GM19239 (cell line): ENCODE measurements at places on chromosomes 2 and 18.

GRCh38 chr2:125572660-125573059 lies 1083.3 kb upstream of the GYPC start:
- no peak for DNase-seq

GRCh38 chr2:172919732-172920131 lies 155.9 kb upstream of the MAP3K20 start:
- peak; percentile 7 for DNase-seq

- DNase-seq = no peak
Observed at GRCh38 chr2:59630789-59631188, 922.7 kb downstream of the BCL11A start.

GRCh38 chr2:169106563-169107545 lies 37.5 kb downstream of the DHRS9 start:
- DNase-seq = no peak

- no peak for DNase-seq
Observed at GRCh38 chr18:750456-750855, 38.0 kb upstream of the ENOSF1 start.

DNA sequence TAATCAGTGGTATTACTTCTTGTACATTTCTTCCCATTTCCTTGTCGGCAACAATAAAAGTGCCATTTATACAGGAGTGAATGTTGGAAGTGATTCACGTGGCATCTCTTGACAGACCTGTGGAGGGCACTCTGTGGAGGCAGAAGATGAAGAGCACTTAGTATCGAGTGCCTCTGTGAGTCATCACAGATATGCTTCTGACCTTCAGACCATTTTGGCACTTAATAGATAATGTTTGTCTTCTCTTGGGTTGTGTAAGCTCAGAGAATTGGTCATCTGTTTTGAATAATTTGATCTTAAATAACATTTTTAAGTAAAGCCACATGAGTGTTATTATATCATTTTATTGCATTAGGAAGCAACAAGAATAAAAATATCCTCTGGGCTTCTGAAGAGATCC lies 305.5 kb downstream of the PTPRM start:
- DNase-seq = no peak

GRCh38 chr2:30145826-30146336 lies 926 bp upstream of the YPEL5 start:
- no peak for DNase-seq

- no peak for DNase-seq
Observed at GRCh38 chr2:172372436-172372835, 55.0 kb upstream of the ITGA6 start.

GRCh38 chr18:24370120-24370519 lies 27.5 kb downstream of the OSBPL1A start:
- DNase-seq = no peak

DNA sequence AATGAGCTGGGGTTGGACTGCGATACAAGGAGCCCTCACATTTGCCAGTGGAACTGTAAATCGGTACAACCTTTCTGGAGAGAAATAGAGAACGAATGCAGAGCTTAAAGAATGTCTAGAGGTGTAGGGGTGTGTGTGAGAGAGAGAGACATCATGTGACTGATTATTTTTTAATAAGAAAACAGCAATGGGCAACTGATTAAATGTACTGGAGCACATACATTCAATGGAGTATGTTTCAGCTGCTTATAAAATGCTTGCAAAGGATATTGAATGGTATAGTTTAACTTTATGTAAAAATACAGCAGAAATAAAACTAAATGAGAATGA lies 391 bp upstream of the TMEM17 start:
- no peak for DNase-seq

DNA sequence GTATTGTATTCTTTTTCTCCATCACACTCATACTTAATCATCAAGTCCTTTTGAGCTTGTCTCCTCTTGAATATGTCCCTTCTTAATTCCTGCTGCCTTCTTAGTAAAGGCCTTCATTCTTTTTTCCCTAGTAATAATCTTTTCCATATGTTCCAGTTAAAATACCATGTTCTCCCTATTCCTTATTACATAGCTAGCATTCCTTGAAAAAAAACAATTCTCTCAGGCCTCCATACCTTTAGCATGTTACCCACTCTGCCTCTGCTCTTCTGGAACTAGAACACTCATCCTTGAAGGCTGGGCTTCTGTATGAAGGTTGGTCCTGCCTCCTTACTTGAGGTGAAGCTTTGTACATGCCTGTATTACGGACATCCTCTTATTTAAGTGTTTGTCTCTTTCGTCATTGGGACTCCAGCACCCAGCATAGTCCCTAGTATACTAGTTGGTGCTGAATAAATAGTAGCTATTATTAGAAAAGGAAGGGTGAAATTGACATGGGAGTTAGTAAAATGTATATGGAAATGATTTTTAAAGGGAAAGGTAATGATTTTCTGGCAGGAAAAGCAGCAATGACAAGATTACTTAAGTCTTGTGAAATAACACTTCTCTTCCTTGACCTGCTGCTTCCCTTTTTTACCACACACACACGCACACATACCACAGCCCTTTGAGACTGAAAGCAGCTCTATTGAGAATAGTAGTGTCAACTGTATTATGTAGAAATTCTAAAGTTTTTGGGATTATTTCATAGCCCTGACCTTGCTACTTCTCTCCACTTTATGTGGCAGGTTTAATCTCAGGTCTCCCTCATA lies 45.6 kb downstream of the REL start:
- DNase-seq = no peak

DNA sequence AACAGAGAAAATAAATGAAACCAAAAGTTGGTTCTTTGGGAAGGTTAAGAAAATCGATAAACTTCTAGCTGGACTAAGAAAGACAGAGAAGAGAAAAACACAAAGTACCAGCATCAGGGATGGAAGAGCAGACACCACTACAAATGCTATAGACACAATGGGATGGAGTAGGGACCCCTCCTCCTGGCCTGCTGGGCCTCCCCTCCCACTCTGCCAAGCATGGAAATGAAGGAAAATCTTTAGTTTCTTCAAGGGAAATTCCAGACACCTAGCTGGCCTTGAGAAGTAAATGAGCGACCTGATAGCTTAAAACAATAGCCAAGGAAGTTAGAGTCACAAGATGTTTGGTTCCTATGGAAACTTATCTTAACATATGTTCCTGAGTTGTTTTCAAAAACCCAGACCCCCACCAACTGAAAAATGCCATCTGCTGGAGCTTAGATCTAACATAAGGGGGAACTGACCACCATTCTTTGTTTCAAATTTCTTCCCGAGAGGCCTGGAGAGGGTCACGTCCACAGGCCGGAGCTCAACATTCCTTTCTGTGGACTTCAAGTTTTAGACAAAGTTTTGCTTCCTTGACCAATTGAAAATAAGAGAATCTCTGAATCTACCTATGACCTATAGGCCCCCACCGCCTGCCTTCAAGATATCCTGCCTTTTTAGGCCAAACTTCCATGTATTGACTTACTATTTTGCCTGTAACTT lies 101.9 kb downstream of the BIN1 start:
- DNase-seq = no peak

- DNase-seq = no peak
Observed at GRCh38 chr2:238255151-238255551, 15.3 kb upstream of the HES6 start.

DNA sequence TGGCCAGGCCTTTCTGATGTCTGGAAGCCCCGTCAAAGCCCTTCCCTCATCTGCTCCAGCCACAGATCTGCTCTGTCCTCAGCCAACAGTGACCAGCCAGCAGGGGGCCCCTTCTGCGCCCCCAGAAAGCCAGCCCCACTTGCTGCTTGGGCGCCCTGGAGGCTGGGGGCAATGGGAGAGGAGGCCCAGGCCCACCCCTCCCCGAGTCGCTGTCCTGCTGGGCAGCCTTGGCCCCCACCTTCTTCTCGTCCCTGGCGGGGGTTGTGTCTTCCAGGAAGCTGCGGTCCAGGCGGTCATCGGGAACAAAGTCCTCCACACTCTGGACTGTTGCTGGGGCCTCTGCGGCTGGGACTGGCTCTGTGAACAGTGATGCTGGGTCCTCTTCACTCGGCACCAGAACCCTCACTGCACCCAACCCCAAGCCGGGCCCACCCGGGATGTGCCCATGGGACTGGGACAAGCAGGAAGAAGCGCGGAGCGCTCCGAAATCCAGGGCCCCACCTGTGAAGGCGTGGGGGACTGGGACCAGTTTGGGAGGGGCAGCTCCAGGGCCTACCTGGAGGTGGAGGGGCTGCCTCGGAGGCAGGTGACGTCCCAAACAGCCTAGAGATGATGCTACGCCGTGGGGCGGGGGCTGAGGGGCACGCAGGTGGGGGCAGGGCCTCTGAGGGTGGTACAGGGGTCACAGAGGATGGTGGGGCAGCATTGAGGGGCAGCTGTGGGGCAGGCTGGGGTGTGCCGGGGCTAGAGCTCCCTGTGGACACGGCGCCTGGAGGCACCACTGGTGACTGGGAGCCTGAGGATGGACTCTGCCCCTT lies 257.6 kb downstream of the ANKRD30B start:
- no peak for DNase-seq

DNA sequence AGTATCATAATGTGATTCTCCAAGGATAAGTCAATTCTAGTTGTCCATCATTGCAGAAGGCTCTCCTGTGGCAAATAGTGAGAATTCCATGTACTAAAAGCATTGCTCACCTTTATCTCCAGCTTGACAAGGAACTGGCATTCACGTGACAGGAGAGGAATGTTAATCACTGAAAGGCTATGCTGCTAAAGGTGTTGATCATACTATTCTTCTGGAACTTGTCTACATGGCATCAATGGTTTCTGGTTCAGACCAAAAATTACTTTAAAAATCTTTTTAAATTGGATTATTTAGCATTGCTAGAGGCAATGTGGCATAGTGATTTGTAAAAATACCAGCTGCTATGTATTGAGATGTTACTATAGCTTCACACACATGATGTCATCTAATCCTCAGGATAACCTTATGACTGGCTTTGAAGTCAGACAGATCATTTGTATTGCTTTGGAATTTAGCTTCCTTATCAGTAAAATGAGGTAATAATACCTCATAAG lies 414.4 kb downstream of the MTX2 start:
- no peak for DNase-seq

GRCh38 chr18:23203891-23204432 lies 68.7 kb downstream of the CABLES1 start:
- DNase-seq = no peak

- no peak for DNase-seq
Observed at GRCh38 chr2:128566671-128567070, 248.0 kb upstream of the HS6ST1 start.

GRCh38 chr2:54109848-54110247 lies 5.6 kb upstream of the ACYP2 start:
- DNase-seq = no peak

DNA sequence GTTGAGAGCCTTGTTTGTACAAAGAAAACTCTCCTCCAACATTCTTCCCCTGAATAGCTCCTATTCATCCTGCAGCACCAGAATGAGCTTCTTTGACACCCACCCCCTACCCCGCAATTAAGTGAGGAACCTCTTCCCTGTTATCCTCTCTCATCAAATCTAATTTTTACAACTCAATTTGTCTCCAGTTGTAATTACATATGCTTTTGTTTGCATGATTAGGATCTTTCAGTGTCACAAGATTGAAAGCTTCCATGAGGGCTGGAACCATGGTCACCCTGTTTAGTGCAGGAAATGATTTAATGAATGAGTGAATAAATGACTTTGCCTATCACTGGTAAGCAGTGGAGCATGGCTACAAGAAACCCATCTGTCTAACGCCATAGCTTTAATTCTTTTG lies 334.6 kb upstream of the KLHL29 start:
- no peak for DNase-seq

DNA sequence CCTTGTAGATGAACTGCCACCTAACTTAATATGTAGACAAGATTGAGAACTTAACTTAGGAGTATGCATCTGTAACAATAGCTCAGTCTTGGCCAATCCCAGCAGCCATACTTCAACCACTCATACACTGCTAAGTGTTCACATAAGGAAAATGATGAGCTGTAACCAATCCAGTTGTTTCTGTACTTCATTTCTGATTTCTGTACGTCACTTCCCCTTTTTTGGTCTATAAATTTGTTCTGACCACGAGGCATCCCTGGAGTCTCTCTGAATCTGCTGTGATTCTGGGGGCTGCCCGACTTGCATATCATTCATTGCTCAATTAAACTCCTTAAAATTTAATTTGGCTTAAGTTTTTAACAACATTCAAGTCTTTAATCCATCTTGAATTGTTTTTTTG lies 6.4 kb downstream of the SH3YL1 start:
- DNase-seq = no peak
